ENCODE measurements at places on chromosomes 2 and 18. TPM values are rescaled to one million over a fixed set of nuclear protein-coding genes. Genes with fewer than 3 reads are reported as not detected.

DNA sequence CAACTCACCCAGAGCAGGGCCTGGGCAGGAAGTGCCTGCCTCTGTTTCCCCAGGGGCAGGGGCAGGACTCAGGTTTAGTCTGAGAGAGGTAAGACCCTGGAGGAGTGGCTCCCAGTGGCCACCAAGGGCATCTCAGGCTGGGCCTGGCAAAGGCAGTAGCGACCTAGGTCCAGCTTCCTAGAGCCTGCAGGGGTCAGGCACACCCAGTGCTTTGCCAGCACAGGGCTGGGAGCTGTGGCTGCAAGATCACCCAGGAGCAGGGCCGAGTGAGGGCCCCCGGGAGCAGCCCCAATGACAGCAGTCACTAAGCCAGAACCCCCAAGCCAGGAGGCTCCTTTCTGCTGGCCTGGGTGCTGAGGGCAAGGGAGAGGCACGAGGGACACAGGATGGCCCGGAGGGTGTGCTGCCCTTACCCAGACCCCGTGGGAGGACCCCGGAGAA is 8.8 kb upstream of the DUSP2 start:
- no peaks in the 10 kb centered on the region for H3K27me3 ChIP-seq
- H3K4me3 ChIP-seq: no peak overlapping the region
- no peak for DNase-seq
- no peaks in the 10 kb centered on the region for H3K4me1 ChIP-seq
- H3K27ac ChIP-seq: no peak overlapping the region

- H3K36me3 ChIP-seq: no peaks in the 10 kb centered on the region
- H3K27me3 ChIP-seq: no peaks in the 10 kb centered on the region
- no peaks in the 10 kb centered on the region for H3K4me1 ChIP-seq
These were observed 399.3 kb upstream of the FSHR start for GRCh38 chr2:49553658-49554057.

DNA sequence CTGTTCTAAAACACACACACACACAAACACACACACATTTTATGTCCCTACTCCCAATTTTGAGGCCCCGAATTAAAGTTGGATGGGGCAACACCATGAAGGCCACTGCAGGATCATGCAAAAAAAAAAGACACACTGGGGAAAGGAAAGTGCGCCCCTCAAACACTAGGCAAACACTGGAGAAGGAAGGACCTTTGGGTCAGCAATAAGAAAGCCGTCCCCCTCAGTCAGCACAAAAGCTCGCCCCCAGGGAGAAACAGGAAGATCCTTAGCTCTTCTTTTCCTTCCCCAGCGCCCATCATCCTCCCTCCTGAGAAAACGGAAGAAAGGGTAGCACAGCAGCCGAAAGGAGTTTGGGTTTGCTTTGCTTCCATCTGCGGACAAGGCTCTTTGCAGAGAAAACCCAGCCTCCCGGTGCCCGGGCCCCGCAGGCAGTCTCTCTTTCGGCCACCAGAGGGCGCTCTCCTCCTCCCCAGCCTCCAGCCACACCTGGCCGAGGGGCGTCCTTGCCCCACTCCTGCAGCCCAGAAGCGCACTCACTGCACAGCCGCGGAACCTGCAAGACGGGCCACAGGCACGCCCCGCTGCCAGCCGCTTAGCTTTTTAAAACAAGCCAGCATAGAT is 248.5 kb downstream of the CDH20 start:
- peak overlapping the region; percentile 30 for H3K4me3 ChIP-seq
- no peaks in the 10 kb centered on the region for H3K27me3 ChIP-seq
- peaks cover 4% of the 10 kb centered on the region for H3K4me1 ChIP-seq
- no peaks in the 10 kb centered on the region for H3K36me3 ChIP-seq

DNA sequence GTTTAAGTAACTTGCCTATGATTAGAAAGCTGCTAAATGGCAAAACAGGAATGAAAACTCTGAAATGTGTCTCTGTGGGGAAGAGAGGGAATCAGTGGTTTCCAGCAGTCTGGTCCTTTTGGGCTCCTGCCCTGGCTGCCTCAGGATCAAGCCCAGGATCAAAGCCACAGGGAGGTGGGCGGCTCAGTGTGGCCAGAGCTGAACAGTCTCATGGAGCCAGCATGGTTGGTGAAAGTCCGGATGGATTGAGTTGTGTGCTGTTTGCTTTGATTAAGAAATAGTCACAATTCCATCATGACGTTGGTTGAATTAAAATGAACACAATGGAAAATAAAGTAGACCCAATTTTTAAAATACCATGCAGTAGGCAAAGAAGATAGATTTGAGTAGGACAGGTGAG is 344.2 kb downstream of the LPIN1 start:
- no peaks in the 10 kb centered on the region for H3K36me3 ChIP-seq
- H3K27ac ChIP-seq: no peak overlapping the region
- DNase-seq: no peak
- no peaks in the 10 kb centered on the region for H3K4me1 ChIP-seq
- peaks cover 8% of the 10 kb centered on the region for H3K27me3 ChIP-seq

- H3K36me3 ChIP-seq: no peaks in the 10 kb centered on the region
- peaks cover 8% of the 10 kb centered on the region for H3K4me1 ChIP-seq
- no peak overlapping the region for H3K27ac ChIP-seq
- H3K27me3 ChIP-seq: no peaks in the 10 kb centered on the region
- no peak overlapping the region for H3K4me3 ChIP-seq
These were observed 2.9 kb upstream of the LNPK start for GRCh38 chr2:176004934-176005333.

The FHOD3 gene
- 5.8 TPM for total RNA-seq

- H3K4me3 ChIP-seq: no peak overlapping the region
- no peaks in the 10 kb centered on the region for H3K36me3 ChIP-seq
- no peak for DNase-seq
- peaks cover 17% of the 10 kb centered on the region for H3K4me1 ChIP-seq
- no peaks in the 10 kb centered on the region for H3K27me3 ChIP-seq
These were observed 1.4 kb upstream of the ADD2 start for GRCh38 chr2:70769450-70769849.

DNA sequence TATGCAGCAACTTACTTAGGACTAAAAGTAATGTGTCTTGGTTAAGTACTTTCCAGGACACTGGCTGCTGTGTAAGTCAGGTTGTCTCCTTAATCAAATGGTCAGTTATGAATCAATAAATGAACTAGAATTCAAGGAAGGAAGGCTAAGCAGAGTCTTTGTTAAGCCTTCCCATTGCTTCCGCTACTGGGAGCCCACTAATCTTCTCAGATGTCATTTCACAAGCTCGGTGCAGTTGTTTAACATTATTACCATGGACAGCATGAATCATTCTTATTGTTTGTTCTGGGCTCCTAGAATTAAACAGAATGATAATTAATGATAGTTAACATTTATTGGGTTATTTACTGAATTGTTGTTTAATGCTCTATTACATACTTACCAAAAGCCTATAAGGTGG is 26.0 kb upstream of the MEIS1 start:
- H3K4me3 ChIP-seq: no peak overlapping the region
- H3K36me3 ChIP-seq: no peaks in the 10 kb centered on the region
- no peak overlapping the region for H3K27ac ChIP-seq
- DNase-seq: no peak
- H3K27me3 ChIP-seq: no peaks in the 10 kb centered on the region

DNA sequence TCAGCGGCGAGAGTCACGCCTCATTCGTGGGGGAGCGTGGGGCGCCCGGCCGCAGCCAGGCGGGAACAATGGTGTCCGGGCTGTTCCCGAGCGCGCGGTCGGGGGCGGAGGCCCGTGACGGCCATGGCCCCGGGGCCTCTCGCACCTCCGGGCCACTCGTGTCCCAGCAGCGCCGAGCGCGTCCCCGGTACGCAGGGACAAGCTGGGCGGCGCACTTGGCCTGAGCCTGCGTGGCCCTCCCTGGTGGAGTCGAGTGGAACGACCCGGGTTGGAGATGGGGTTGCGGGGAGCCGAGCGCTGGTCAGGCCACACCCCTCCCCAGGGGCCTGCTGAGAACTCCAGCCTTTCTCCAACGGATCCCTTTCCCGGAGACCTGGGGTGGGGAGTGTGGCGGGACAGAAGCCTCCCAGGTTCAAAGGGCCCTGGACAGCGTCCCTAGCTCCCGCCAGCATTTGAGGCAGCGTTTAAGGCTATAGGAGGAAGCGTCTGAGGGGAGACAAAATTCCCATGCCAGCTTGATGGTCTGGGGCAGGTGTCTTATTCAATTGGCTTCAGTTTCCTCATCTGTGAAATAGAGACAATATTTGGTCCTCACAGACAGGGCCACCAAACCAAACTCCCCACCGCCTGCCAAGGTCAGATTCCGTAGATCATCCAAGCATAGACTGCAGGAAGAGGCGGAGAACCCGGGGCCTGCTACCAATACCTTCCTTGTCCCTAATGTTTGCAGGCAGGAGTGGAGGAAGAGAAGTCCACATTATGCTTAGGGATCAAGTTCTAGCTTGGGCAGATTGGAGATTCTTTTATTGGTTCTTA is 553 bp downstream of the CNDP2 start:
- no peak for DNase-seq
- H3K4me1 ChIP-seq: peaks cover 24% of the 10 kb centered on the region
- H3K4me3 ChIP-seq: peak overlapping the region; percentile 94
- peak overlapping the region; percentile 98 for H3K27ac ChIP-seq
- peaks cover 8% of the 10 kb centered on the region for H3K36me3 ChIP-seq

- H3K4me1 ChIP-seq: peaks cover 30% of the 10 kb centered on the region
- no peak for DNase-seq
- H3K4me3 ChIP-seq: no peak overlapping the region
- no peaks in the 10 kb centered on the region for H3K27me3 ChIP-seq
These were observed 5.2 kb downstream of the ANKRD53 start for GRCh38 chr2:70983506-70984227.

DNA sequence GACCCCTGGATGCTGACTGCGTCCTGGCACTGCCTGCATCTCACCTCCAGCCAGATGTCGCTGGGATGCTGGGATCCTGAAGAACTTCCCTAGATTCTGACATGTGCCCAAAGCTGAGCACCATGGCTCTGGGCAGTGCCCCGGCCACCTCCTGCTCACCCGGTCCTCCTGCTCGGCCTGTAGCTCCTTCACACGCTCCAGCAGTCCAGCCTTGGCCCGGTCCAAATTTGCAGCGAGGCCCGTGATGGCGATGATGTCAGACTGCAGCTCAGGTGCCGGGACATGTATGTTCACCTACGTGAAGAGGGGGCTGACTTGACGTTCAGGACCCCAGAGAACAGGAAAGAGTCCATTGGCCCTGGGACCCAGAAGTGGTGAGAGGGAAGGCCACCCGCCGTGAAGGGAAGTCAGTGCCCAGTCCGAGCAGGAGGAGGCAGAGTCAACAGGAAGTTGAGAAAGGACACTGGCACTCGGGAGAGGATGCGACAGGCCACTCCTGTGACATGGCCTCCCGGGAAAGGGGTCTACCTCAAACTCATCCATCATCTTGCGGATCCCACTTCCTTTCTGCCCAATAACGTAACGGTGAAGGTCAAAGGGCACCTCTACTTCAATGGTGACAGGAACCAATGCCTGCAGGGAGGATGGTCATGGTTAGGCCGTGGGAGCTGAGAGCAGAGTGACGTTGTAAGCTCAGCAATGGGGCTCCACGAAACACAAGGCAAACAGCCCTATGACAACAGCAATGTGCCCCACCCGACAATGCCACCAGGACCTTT is 46.7 kb downstream of the ANO7 start:
- H3K27ac ChIP-seq: no peak overlapping the region
- no peaks in the 10 kb centered on the region for H3K27me3 ChIP-seq
- H3K4me1 ChIP-seq: no peaks in the 10 kb centered on the region
- no peak overlapping the region for H3K4me3 ChIP-seq
